ENCODE measurements at places on chromosomes 6 and 20.

GRCh38 chr6:91483415-91484105, 896.7 kb upstream of the MAP3K7 start:
- DNase-seq, result no peak

DNA sequence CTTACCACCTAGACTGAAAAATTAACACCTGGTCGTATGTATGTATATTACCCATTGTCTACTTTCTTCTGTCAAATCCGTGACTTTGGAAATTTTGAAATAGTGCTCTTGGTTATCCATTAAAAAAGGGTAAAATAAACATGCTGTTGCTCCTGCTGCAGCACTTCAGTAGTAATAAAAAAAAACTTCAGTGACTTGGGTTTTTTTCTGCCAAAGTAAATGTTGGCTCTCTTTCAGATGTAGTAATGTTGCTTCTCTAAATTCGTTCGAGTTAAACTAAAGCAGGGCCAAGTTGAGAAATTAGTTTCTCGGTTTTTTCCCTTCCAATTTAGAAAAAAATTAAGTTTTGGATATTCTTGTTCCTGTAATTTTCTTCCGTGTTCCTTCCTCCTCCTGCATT, 34.2 kb downstream of the JARID2 start:
- DNase-seq, result peak; percentile 30

GRCh38 chr6:167341038-167341583, 16.2 kb downstream of the TTLL2 start:
- DNase-seq, result no peak

GRCh38 chr20:25247956-25248785, at the start of gene PYGB:
Gene PYGB, plus strand, starts transcription at chr20:25248085. Its CDS starts 94 bp downstream, at chr20:25248179.
- peak; percentile 78 for DNase-seq

DNA sequence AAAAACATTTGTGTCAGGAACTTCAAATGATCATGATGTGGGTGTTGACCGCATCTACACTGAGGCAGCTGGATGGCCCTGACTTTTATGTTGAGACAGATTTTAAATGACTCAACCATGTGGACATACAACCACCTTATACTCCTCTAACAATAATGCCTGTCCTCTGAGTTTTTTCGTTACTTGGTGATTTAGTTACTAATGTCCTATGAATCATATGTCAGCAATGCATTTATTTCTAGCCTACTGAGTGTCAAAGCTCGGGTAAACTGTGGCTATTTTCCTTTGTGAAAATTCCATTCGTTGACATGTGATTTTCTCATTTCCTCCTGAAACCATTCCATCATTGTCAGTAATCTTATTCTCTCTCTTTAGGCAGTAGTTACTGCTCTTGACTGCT, 38.9 kb upstream of the NKX2-4 start:
- peak; percentile 54 for DNase-seq

- no peak for DNase-seq
These were observed 21.5 kb downstream of the EZR start for GRCh38 chr6:158797331-158798310.

GRCh38 chr6:169669889-169670288, 31.9 kb downstream of the WDR27 start:
- no peak for DNase-seq

- peak; percentile 77 for DNase-seq
These were observed 35.8 kb upstream of the TPD52L1 start for GRCh38 chr6:125117818-125118217.

GRCh38 chr6:119552021-119552420, 202.5 kb upstream of the MAN1A1 start:
- DNase-seq, result no peak

DNA sequence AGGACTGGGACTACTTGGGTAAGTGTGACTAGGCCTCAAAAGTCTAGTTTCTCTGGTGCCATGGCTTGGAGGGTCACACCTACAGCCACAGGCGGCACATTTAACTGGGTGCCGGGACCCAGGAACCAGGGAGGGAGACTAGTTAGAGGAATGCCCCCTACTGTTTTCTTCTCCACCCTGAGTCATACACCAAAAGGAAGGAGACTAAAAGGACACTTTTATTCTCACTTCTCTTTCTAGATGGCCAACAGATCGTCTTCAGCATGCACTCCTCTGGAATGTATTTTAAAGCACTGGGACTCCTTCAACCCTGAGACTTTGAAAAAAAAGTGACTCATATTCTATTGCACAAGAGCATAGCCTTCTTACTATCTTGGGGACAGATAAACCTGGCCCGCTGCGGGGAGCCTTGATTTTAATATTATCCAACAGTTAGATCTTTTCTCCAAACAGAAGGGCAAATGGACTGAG, 33.4 kb downstream of the PLN start:
- DNase-seq, result peak; percentile 74

DNA sequence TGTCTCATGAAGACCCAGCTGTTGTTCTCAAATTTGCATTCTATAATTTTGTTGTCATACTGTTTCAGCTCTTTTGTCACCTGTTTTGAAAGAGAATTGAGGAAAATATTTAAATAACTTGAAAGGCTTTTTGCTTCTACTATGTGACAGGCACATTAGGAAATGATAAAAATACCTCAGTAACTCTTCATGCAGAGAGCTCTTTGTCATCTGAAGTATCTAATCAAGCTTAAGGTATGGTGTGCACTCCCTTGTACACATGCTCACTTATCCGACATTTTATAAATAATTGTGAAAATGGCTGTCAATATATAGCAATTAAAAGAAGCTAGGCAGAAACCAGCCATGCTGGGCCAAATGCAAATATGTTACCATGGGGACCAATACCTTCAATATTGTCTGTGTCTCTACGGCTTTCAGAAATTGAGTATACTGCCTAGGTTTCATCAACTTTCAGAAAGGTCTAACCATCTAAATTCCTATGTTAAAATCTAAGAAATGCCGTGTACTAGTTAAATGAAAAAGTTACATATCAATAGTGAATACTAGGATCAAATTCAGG, 349.0 kb downstream of the RNGTT start:
- no peak for DNase-seq

- DNase-seq, result no peak
These were observed 31.8 kb downstream of the SESN1 start for GRCh38 chr6:109062767-109063352.

DNA sequence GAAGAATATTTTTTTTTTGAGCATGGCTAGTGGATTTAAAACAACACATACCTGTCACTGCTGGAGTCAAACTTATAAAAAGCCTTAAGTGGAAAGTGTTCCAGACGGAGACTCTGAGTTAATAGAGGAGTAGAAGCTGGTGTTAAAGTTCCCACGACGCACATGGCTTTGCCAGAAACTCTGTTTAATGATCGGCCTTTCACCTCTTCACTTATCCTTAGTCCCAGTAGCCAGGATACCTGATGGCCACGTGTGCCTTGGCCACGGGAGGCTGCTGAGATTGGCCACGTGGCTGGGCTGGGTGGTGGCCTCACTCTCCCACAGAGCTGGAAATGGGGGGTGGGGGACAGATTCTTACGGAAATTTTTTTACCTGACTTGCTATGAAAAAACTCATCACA, 333.1 kb downstream of the ZFAND3 start:
- DNase-seq, result no peak

- no peak for DNase-seq
These were observed 194.7 kb downstream of the NFATC2 start for GRCh38 chr20:51347831-51348230.

DNA sequence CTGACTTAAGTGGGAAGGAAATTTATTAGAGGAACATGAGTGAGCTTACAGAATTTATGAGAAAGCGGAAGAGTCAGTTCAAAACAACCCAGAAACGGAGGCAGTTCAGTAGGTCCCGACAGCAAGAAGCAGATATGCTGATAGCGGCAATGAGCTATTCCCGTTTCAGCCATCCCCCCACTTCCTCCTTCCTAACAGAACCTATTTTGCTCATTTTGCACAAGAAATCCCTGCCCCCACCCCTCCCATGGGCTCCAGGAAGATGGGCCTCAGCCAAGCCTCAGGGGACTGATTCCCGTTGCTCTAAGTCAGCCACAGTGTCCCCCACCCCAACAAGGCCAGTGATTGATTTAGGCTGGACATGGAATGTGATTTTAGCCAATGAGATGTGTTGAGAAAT, 157.5 kb downstream of the CEBPB start:
- no peak for DNase-seq

DNA sequence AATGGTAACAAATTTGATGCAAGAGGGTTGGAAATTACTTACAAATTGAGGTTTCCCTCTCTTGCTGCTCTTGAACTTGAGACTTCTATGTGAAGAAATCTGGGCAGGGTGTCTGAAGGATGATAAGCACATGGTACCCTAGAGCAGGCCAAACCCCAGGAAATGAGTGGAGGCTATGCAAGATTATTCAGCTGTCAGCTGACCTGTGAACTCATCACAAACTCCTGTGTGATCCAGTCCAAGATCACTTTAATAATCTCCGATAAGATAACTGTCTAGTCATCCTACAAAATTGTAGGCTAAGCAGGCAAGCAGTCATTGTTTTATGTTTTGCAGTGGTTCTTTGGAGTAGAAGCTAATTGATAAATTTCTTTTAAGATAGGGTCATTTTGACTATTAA, 213.1 kb downstream of the BTBD3 start:
- no peak for DNase-seq

GRCh38 chr20:50403565-50404418, 106.4 kb upstream of the PTPN1 start:
- no peak for DNase-seq

DNA sequence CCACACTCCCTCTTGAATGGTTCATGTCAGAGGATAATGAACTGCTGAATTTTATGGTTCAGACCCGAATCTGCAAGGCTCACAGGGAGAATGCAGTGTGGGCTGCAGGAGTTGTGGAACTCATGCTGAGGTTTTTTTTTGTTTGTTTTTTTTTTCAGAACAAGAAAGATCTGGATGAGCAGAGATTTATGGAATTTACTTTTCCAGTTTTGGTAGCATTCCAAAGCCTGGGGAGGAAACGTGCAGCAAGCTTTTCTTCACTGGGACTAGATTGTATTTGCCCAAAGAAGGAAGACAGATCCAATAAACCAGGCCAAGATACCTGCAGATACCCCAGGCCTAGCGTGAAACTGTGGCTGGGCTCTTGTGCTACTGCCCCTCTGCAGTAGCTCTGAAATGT, 223.9 kb upstream of the TAB2 start:
- DNase-seq, result peak; percentile 29

DNA sequence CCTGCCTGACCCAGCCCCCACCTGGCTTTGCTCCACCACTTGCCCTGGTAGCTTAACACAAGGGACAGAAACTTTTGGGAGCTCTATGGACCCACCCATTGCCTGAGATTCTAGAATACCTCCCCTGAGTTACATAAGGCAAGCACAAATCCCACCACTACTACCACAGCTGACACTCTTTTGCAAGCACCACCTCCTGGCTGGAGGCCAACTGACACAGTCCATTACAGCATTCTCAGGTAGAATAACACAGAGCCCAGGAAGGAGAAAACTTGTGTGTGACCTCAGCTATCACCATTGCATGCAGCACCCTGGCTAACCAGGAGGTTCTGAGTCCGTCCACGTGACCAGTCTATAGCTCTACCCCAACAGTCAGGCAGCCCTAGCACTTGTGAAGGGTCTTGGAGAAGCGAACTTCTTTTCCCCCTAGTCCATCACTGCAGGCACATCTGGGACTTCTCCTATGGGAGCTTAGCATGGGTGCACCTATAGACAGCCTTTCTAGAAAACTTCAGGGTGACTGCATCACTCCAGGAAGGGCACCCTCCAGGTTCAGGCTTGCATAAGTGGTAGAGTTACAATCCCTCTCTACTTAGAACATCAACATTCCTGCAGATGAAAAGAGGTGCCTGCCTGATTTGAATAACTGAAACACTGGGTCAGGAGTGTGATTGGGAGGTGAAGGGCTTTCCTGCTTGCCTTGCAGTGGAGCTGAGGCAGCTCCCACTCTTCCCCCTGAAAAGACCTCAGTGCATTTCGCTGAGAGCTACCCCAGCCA, 30.1 kb downstream of the CITED2 start:
- DNase-seq, result peak; percentile 35
